Tongue (tissue), 3 donors: ENCODE measurements at places on chromosomes 4 and X. TPM values are rescaled to one million over a fixed set of nuclear protein-coding genes. Genes with fewer than 3 reads are reported as not detected.

GAGE2A gene
- not detected for total RNA-seq

FOXP3 gene
- total RNA-seq = 0.21 TPM

LDOC1 gene
- 6.2 TPM for total RNA-seq

FGFBP1 gene
- 5.7 TPM for total RNA-seq

TSPAN7 gene
- total RNA-seq = 37.8 TPM

XAGE2 gene
- total RNA-seq = not detected
